ENCODE measurements at places on chromosomes 11 and 22.

DNA sequence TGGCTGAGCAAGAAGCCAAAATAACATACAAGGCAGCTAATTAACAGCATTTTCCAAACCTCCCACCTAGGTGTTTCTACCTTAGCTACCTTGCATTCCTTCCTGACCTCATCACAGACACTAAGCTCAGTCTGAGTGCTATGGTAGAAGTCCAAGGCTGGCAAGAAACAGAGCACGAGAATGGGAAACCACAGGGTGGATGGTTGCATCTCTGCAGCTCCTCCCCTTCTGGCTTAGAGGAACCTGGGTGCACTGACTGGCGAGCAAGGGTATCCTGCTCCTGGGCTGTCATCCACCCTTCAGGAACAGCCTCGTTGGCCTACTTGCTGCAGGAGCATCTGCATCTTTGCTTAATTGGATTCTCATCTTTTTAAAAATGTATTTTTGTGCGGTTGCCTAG is 73.1 kb upstream of the KIRREL3 start:
- no peak for DNase-seq

DNA sequence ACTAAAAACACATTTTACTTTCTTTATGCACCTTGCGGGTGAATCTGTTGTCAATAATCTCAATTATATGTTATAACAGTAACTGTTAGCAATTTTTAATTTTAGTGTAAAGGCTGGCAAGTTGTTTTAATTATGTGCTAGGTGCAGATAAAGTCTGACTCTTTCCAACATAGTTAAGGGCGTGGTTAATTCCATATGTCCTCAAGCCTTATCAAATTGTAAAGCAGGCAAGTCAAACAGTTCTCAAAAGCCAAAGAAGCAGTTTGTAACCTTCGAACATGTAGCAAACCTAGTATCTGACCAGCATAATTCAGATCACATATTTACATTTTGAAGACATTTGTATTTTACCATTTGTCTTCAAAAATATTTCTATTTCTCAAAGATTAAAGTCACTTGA is 29.2 kb downstream of the METTL15 start:
- DNase-seq = no peak

DNA sequence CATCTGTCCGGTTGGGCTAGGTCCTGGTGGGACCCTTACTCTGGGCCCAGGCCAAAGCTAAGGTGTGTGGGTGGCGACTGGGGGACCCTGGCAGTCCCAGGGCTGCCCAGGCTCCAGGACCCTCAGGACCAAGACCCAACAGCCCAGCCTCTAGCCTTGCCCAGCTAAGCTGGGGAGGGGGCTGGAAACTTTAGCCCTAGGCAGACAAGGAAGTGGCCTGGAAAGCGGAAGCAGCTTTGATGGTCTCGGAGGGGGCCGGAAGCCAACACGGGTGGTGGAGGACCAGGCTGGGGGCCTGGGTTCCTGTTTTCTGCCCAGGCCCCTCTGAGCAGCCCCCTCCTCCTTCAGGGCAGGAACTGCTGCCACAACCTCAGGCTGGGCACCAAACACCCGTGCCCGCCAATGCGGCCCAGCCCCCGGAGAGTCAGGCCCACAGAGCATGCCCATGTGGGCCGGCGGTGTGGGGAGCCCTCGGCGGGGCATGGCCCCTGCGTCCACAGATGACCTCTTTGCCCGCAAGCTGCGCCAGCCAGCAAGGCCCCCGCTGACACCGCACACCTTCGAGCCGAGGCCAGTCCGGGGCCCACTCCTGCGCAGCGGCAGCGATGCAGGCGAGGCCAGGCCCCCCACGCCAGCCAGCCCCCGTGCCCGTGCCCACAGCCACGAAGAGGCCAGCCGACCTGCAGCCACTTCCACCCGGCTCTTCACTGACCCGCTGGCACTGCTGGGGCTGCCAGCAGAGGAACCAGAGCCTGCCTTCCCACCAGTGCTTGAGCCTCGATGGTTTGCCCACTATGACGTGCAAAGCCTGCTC is 2.8 kb downstream of the SIPA1 start:
- DNase-seq = peak; percentile 63

- DNase-seq = peak; percentile 96
Observed at GRCh38 chr11:131584785-131585592, 214.6 kb downstream of the NTM start.

DNA sequence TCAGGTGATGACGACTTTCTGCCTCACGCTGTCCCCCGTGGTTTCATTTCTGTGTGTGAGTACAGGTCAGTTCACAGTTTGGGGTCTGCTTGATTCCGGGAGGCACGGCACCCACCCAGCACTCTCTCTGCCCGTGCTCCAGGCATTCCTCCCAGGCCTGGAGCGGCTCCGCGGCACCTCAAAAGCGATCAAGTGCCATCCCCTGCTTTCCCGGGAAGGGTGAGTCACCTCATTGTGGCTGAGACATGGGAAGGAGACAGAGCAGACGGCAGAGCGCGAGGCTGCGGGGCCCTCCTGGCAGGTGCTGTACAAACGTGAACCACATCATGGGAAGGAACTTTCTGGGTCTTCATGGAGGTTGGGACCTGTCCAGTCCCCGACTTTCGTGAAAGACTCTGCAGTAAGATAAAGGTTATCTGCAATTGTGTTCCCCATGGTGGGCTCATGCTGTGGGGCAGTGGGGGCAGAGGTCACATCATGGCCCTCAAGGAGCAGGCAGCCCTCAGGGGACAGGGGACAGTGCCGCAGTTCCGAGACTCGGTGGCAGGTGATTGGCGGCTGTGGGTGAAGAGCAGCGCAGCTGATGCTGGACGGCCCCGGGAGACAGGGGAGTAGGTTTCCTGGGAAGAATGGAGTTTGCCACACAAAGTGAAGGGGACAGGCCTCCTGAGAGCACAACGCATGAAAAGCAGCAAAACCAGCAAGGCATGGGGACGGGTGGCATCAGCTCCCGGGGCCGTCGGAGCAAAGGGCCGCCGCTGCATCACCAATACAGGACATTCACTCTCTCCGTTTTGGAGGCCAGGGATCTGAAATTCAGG is 65.3 kb downstream of the CELSR1 start:
- no peak for DNase-seq

Measured in anterior cingulate cortex (tissue), 58 donors.